GM12892 (cell line): ENCODE measurements at places on chromosomes 11 and 22.

DNA sequence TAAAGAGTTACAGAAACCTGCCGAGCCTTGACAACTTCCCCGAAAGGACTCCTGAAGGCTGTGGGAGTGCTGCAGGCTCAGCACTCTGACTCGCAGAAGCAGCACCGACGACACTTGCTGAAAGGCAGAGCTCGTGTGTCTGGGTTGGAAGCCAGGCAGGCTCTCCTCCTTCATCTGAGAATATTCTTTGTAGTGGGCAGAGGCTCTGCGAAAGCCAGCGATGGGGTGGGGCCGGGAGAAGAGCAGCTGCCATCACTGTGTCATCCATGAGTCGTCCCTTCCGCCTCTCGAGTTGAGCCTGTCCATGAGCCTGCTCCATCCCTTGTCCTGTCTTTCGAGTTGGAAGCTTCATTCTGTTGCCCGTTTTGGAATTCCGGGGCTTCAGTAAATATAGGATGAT is 11.9 kb downstream of the GLB1L2 start:
- no peak for DNase-seq

DNA sequence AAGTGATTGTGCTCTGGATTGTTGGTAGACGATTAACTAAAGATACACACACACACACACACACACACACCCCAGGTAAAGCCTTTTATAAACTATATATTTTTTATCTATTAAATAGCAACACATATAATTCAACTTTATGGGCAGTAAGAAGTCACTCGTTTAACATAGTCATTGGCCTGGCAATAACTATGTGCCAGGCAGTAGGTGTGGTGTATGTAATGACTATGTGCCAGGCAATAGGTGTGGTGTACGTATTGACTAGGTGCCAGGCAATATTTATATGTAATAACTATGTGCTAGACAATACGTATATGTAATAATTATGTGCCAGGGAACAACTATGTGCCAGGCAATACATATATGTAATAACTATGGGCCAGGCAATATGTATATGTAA is 40.0 kb upstream of the TENM4 start:
- DNase-seq, result no peak

DNA sequence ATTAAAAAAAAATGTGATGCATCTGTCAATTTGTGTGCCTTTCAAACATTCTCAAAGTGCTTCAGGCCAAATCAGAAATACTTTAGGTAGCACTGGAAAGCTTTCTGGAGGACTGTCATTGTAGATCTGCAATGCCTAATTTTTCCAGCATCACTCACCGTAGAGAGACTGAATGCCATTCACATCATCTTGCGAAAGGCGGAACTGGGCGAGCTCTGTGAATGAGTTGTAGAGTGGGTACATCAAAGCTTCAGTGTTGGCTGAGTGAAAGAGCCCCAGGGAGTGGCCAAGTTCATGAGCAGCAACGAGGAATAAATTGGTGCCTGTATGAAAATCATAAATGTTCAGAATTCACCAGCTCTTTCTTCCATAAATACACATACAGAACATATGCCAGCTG is 4.0 kb downstream of the MMP10 start:
- no peak for DNase-seq

GRCh38 chr11:47350315-47350714 is 2.2 kb downstream of the MYBPC3 start:
- DNase-seq, result no peak

- DNase-seq, result peak; percentile 52
Measured at GRCh38 chr11:30586251-30587144, at the start of gene MPPED2. TSS of gene MPPED2 (minus strand) at chr11:30586353. CDS start at chr11:30580373, 5,980 bp downstream.

DNA sequence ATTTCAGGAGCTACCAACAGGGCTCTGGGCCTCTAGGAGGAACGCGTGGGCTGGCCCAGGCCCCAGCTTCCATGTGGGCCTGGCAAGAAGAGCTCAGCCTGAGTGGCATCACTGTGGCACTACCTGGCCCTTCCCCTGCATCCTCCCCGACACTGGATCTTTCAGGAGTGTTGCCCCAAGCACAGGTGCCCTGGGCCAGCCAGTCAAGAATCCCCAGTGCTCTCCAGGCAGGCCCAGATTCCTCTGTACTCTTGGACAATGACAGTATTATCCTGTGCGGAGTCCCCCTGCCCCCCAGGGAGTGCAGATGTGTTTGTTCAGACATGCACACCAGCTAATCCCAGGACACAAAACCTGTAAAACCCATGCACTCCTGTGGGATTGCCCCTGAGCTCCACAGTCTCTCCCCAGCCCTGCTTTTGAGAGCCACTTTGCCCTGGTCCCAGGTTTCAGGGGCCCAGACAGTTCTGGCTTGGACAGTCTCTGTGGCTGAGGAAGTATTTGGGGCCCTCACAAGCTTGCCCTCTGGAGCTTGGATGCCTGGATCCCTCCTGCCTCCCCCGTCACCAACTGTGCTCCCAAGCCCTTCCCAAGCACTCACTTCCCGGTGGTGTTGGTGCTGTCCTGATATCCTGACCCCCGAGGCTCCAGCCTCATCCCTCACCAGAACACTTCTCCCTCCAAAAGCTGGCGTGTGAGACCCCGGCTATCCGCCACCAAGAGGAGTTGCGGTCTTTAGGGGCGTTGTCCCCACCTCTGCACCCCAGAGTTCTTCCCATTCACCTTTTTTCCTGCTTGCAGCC is 39.9 kb downstream of the KCNC1 start:
- DNase-seq, result no peak

- no peak for DNase-seq
Measured at GRCh38 chr11:130029137-130029536, 26.5 kb upstream of the PRDM10 start.

GRCh38 chr11:11731311-11732083 is 109.7 kb upstream of the GALNT18 start:
- no peak for DNase-seq

DNA sequence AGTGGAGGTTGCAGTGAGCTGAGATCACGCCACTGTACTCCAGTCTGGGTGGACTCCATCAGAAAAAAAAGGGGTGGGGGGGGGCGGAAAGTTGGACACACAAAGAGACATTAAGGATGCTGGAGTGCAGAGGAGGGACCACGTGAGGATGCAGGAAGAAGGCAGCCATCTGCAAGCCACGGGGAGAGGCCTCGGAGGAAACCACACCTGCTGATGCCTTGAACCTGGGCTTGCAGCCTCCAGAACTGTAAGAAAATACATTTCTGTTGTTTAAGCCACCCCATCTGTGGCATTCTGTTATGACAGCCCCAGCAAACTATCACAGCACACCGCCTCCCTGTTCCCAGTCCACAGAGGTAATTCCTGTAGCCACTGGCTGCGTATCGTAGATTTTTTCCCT is 9.2 kb upstream of the STIP1 start:
- DNase-seq, result no peak

DNA sequence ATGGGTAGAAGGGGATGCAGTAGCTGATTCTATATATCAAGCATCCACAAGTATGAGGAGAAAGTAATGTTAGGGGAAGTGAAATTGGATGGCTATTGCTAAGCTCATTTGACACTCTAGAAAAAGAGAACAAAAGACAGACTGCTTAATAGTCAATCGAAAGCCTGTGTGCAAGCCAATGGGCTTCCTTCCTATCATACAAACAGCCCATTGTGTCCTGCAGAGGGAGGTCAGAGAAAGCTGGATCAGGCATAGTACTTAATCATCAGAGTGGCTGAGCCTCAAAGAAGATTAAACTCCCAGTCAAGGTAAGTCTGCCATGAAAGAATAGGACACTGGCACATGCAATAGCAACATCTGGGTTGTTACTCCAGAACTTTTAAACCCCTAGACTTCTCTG is 50.9 kb upstream of the PGR start:
- DNase-seq, result no peak

GRCh38 chr22:35312198-35313059 is 12.7 kb downstream of the TOM1 start:
- DNase-seq, result no peak

- DNase-seq, result no peak
Measured at GRCh38 chr11:43723617-43724016, 43.1 kb downstream of the HSD17B12 start.

DNA sequence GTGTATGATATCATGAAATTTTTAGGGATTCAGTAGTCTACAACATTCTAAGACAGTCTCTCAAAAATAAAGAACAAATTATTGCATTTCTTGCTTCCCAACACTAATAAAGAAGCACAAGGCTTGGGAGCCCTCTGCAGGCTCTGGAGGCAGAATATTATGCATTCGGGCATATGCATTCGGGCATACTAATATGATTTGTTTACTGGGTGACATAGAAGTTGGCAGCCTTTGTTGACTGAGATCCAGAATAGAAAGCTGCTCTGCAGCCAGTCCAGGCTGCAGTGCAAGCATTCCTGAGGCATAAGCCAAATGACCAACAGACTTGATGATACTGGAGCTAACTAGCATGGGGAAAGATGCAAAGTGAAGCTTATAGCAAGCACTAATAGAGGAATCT is 945.5 kb downstream of the OPCML start:
- DNase-seq, result no peak

- DNase-seq, result no peak
Measured at GRCh38 chr11:6323291-6323905, 3.1 kb upstream of the CAVIN3 start.

- DNase-seq, result no peak
Measured at GRCh38 chr22:26462051-26462450, 21.5 kb downstream of the HPS4 start.

DNA sequence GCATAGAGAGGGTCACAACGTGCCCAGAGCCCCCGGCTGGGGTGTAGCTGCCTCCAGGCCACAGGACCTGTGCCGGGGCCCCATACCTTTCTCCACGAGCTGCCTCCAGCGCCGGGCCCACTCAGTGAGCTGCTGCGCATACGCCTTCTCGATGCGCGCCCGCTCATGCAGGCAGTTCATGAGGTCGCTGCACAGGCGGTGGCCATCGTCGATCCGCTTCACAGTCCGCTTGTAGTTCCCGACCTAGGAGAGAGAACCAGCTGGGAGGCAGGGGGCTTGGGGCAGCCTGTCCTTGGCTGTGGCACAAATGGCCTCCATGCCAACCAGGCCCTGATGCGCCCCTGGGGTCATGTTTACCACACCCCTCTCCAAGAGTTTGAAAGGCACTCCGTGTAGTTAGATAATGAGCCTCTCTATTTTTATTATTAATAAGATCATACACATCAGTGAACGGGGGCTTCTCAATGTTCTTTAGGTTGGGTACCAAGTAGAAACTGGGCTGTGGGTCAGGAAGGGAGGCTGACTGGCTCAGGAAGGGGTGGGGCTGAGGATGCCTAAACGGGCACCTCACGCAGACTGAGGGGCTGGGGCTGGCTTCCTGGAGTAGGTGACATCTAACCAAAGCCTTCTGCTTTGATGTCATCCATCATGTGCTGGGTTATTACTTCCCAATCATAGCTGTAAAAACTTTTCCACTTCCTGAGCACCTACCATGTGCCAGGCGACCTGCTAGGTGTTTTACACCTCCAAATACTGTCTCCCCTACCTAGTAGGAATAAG is 36.5 kb upstream of the ARFGAP3 start:
- DNase-seq, result no peak

DNA sequence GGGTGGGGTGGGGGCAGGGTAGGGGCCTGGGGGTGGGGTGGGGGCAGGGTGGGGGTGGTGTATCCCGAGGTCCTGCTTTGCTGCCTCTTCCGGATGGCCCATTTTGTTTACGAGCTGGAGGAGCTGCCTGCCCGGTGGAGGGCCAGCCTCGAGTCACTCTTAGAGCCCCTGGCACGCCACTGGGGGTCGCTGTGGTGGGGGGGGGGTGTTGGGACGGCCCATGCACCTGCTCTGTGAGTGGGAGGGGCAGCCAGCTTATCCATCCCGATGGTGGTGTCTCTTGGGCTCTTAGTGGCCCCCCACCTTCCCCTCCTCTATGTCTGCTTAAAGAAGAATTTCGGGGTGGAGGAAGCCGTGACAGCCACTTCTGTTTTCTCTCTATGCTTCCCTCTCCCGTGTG is 24.6 kb downstream of the MRGPRD start:
- peak; percentile 56 for DNase-seq

DNA sequence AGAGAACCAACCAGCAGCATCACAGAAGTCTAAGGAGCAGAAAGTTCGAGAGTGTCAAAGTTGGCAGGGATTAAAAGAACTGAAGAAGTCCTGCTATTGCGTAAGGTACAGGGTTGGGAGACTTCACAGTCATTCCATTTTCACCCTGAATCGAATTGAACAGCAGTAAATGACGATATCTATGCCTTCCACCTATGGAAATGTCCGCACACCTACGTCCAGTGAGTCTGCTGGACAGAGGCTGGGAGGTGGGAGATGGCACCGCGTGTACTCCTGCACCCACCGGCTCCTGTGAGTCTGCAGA is 116.7 kb downstream of the MICAL3 start:
- no peak for DNase-seq

- DNase-seq, result no peak
Measured at GRCh38 chr11:129580278-129580677, 204.6 kb downstream of the BARX2 start.

DNA sequence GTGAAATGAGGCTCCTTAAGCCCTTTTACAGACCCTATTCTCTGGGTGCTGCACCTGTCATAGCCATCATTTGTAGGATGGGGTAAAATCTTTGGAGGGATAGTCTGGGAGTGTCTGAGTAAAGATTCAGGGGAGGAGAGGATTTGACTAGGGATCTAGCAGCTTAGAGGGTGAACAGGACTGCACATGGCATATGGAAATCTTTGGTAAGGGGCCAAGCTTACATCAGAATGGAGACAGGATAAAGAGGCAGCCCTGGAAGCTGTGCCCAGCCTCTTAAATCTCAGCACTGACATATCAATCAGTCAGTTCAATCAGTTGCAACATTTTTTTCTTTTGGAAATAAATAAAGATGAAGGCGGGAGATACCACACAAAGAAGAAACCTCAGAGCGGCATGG is 301.8 kb upstream of the CADM1 start:
- no peak for DNase-seq

DNA sequence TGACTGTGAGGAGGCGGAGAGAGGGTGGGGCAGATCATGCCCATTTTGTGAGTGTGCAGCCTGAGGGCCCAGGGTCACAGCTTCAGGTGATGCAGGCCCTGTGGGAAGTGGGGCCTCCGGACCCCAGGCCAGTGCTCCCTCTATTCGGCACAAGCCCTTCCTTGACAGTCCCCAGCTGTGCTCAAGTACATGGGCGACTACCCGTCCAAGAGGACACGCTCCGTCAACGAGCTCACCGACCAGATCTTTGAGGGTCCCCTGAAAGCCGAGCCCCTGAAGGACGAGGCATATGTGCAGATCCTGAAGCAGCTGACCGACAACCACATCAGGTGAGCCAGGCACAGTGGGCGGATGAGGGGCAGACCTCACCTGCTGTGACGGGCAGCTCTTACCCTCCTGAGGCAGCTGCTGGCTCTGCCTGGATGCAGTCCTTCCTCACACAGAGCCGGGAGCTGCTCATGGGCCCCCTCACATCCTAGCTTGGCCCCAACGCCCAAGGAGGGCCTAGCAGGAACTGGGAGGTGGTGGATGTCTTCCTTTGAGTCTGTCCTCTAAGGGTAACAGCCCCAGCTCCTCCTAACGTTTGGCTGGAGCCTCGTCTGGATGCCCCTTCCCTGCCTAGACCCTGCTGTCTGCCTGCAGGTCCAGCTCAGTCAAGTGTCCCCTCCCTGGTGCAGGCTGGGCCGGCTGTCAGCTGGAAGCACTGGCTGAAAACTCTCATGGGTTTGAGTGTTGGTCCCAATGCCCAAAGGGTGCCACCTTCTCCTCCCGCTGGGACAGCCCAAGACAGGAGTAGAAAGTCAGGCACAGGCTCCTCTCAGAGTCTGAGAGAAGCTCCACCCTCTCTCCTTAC is 76.1 kb downstream of the MYO7A start:
- DNase-seq, result no peak

- DNase-seq, result no peak
Measured at GRCh38 chr11:75024764-75025211, 36.1 kb downstream of the NEU3 start.
